ENCODE measurements at places on chromosomes 2 and 18.

GRCh38 chr2:54915101-54915500, 135.2 kb downstream of the RTN4 start:
- no peak for DNase-seq

DNA sequence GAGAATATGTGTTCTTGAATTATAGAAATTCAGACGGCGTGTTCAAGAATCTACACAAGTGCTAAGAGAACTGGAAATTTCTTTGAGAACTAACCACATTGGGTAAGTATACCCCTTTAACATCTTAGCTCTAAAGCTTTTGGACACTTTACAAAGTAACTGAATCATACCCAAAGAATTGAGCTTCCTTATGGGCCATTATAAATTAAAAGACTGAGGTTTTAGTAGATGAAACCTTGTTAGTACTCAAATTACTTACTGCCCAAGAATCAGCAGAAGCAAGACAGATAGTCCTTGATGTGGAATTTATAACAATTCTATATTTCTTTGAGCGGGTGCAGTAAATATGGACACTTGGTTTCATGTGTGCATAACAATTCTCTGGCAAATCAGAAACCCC, 168.3 kb downstream of the PRPF40A start:
- no peak for DNase-seq

GRCh38 chr2:144224472-144224871, 295.4 kb downstream of the ZEB2 start:
- DNase-seq: no peak

- no peak for DNase-seq
Measured at GRCh38 chr18:28802546-28802945, 625.6 kb upstream of the CDH2 start.
